ENCODE measurements at places on chromosomes 4 and X.

DNA sequence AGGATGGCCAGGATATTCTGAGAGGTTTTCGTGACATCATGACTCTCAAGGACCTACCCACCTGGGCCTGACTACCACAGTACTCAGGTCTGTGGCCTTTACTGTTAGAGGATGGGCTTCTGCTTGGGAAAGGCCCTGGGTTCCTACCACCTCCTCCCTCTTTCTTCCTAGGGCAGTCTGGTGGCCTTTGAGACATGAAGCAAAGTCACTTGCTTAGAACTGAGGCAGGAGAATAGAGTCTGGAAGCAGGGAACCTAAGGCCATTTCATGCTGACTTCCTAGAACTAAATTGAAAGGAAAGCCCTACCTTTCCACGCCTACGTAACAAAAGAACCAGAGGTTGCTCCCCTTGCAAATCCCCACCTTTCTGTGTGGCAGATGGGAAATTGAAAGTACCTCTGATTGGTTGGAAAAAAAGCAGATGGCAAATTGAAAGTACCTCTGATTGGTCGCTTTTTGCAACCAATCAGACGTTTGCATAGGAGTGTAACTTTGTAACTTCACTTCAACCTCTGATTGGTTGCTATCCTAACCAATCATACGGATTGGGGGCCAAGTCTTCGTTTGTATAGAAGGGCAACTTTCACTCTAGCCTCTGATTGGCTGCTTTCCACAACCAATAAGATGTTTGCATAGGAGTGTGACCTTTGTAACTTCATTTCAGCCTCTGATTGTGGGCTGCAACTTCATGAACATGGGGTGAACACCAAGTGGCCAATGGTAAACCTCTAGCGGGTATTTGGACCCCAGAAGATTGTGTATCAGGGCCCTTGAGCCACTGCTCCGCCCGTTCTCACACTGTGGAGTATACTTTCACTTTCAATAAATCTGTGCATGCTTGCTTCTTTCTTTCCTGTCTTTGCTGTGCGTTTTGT lies 9.9 kb upstream of the AKAP14 start:
- ATAC-seq = no peak

DNA sequence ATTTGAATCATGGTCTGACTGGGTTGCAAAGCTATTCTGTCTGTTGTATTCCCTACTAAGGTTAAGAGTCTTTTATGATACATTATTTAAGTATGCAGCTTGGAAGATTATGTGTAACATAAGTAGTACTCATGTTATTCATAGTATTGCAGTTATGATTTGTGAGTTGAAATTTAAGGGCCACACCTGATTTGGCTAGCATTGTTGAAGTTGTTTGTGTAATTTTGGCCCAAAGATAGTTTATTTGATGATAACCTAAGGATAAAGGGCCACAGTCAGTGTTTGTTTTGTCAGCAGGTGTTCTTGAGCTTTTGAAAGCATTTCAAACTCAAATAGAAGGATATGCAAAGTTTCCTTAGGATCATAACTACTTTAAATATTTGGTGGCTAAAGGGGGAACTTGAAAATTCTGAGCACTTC lies 38.9 kb downstream of the NUDT9 start:
- ATAC-seq = no peak

DNA sequence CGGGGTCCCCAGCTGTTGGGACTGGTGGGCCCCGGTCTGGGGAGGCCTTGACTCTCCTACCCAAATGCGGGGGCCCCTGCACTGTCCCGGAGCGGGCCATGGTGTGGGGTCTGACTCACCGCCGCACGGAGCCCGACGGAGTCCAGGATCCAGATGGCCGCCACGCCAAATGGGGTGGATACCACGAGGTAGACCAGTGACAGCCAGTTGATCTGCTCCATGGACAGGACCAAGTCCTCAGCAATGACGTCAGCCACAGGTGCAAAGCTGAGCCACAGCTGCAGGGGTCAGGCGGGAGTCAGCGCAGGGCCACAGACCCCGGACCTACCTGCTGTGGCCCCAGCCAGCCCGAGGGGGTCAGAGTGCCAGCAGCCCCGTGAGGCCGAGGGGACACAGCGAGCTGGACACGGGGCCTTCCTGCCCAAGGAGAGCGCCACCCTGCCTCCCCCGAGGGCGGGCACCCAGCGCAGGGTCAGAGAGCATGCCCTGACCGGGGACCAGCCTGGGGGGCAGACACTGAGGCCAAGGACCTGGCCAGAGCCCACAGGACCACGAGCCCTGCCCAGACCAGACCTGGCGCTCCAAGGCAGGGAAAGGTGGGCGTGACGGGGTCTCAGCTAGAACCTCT lies 2.4 kb downstream of the SLC49A3 start:
- no peak for ATAC-seq

GRCh38 chrX:113274345-113274744 lies 433.7 kb upstream of the AMOT start:
- ATAC-seq = no peak

GRCh38 chrX:23783589-23784469 lies 856 bp downstream of the SAT1 start:
- ATAC-seq = no peak

- ATAC-seq = no peak
Measured at GRCh38 chr4:62196338-62196737, 996.2 kb downstream of the ADGRL3 start.

Measured in motor neuron (in vitro differentiated cells).